ENCODE measurements at places on chromosomes 6 and 20.

- no peak for DNase-seq
Observed at GRCh38 chr20:25023356-25023755, 30.8 kb upstream of the APMAP start.

DNA sequence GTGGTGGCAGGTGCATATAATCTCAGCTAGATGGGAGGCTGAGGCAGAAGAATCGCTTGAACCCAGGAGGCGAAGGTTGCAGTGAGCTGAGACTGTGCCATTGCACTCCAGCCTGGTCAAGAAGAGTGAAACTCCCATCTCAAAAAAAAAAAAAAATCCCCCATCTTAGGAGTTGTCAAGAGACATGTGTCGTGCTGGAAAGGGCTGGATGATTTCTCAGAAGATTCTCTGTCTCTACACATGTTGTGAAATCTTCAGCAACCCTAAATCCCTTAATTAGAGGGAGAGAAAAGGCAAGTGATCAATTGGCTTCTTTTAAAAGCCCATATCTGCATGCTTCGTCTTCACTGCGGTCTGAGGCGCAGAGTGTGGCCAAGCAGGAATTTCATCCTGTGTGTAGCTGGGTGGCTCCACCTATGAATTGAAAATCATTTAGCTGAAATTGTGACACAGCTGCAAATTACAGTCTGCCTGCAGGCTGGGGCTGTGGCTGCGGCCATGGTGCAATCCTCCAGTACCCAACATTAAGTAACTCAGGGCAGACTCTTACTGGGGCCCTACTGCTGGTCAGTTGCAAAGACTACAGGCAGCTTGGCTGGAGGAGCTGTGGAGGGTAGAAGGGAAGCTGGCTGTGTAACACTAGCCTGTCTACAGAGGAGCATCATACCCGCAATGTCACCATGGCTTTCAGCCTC is 3.2 kb upstream of the TGM3 start:
- DNase-seq, result no peak

- no peak for DNase-seq
Observed at GRCh38 chr6:134575221-134575620, 257.3 kb upstream of the SGK1 start.

GRCh38 chr6:44255105-44255808 is 2.1 kb downstream of the SLC35B2 start:
- DNase-seq, result peak; percentile 41

DNA sequence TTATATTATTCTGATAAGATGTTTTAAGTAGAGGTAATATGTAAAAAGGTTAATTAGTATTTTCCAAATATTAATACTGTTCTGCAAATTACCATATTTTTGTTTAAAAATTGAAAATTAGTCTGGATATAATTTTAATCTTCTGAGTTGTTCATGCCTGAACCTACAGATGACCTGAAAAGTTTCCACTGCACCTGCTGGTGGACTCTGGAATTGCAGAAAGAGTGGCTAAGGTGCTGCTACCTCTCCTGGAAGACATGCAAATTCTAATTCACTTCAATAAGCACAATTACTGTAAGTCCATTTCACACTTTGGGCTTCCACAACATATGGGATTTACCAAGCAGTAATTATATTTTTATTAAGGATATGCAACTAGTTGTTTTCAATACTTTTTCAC is 77.7 kb upstream of the OLIG3 start:
- peak; percentile 80 for DNase-seq

DNA sequence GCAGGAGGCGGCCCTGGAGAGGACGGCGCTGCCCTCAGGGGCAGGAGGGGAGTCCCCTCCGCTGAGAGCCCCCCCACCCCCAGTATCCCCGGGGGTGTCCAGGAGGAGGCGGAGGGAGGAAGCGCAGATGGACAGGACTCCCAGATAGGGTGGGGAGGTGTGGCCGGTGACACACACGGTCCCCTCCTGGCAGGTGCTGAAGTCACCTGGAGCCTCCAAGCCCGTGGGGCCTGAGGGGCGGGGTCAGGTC is 1.4 kb downstream of the STMN3 start:
- no peak for DNase-seq

DNA sequence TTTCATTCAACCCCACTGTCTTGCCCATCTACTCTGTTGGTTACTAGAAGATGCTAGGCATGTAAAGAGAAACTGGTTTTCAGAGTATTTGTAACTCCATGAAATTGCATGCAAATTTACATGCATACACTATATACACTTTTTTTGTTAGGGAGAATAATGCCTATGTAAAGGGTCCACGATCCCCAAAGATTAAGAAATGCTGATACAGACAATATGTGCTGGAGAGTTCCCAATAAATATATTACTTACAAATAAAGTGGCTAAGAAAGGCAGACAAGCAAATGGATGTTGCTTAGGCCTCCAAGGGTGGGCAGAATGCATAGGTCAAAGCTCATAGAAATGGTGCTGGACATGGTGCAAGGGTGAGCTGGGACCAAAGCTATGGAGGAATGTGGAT is 109.6 kb upstream of the NHSL1 start:
- no peak for DNase-seq

GRCh38 chr6:5108536-5109150 is 23.5 kb downstream of the PPP1R3G start:
- DNase-seq, result no peak

GRCh38 chr6:43948527-43949485 is 178.4 kb downstream of the MRPL14 start:
- no peak for DNase-seq

GRCh38 chr6:33167374-33168283 is 24.6 kb downstream of the COL11A2 start:
- no peak for DNase-seq

DNA sequence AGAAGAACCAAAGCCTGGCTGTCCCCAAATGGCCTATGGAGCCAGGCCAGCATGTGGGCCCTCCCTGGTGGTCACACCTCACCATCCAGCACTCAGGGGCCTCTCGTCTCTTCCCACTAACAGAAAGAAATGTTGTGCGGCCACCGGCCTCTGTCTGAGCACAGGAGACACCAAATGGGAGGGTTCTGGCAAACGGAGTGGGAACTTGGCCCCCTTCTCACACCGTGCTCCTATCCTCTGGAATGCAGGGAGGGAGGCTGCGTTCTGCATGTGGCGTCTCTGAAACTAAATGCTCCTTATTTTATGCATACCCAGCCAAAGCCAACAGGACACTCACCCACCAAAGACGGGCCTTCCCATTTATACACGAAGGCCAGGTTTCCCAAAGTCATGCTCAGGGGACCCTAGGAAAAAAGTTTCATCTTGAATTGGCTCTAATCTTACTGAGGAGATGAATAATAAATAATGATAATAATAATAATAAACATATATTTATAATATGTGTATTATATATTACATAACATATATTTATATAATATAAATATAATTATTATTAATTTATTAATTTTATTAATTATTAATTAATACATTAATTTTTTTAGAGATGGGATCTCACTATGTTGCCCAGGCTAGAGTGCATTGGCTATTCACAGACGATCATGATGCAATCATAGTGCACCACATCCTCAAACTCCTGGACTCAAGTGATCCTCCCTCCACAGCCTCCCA is 102.4 kb downstream of the FOXF2 start:
- DNase-seq, result no peak

- no peak for DNase-seq
Observed at GRCh38 chr20:31695849-31696804, 26.5 kb downstream of the BCL2L1 start.

- DNase-seq, result no peak
Observed at GRCh38 chr6:110617057-110617456, 140.6 kb upstream of the SLC22A16 start.

DNA sequence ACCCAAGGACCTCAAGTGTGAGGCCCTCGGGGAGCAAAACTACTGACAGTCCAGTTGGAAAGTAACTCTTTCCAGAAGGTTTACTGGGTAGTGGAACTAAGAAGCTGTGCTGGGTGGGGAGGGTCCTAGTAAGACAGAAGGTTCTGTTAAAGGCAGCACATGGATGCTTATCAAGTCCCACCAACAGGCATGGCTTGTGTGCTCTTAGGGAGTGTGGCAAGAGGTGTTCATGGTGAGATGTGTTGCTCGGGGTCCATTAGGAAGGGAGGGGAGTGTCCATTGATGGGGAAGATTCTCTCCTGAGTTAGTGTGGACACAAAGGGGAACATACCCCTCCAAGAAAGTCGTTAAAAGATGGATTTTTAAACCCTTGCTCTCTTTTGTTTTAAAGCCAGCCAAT is 120.6 kb downstream of the LY86 start:
- DNase-seq, result no peak

DNA sequence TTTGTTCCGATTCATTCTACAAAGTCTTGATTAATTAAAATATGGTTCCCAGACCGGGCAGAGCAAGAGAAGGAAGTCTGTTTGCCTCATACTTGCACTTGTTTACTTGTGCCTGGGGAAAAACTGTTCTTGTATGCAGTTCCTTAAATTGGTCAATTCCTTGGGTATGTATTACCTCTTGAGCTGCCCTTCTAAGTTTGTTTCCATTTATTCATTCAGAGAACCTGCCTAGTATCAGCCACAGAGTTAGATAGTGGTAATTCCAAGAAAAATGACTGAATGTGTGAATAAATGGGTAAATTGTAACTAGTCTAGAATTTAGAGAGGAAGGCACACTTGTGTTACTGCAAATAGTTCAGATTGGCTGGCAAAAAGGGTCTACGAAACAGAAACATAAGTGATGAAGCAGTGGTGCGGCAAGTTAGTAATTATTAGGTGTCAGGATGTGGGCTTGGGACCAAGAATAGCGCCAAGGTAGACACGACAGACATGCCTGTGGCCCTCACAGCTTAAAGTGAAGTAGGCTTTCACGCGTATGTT is 525 bp upstream of the MAK start:
- DNase-seq, result peak; percentile 55

Measured in activated CD8-positive, alpha-beta T cell treated with anti-CD3 and anti-CD28 coated beads for 36 hours (primary cell).